ENCODE measurements at places on chromosomes 6 and 20. TPM values are rescaled to one million over a fixed set of nuclear protein-coding genes. Genes with fewer than 3 reads are reported as not detected.

C6orf15 gene
- not detected for polyA plus RNA-seq

BPIFB4 gene
- not detected for polyA plus RNA-seq

EIF6 gene
- 157 TPM for polyA plus RNA-seq

FOXA2 gene
- polyA plus RNA-seq = not detected

HCK gene
- 0.35 TPM for polyA plus RNA-seq

RSPO4 gene
- not detected for polyA plus RNA-seq

SIRPD gene
- polyA plus RNA-seq = not detected

C20orf144 gene
- not detected for polyA plus RNA-seq

ELOVL2 gene
- polyA plus RNA-seq = not detected

RBPJL gene
- polyA plus RNA-seq = not detected

HEY2 gene
- 0.18 TPM for polyA plus RNA-seq

PDYN gene
- polyA plus RNA-seq = not detected

BACH2 gene
- polyA plus RNA-seq = 17.5 TPM

ELOVL4 gene
- 0.40 TPM for polyA plus RNA-seq

SIGLEC1 gene
- not detected for polyA plus RNA-seq

ARMH2 gene
- 0.26 TPM for polyA plus RNA-seq

ZBP1 gene
- polyA plus RNA-seq = 10.9 TPM

CGA gene
- polyA plus RNA-seq = not detected

TMX4 gene
- 75.1 TPM for polyA plus RNA-seq

KIF13A gene
- not detected for polyA plus RNA-seq

PPP1R3G gene
- not detected for polyA plus RNA-seq

LGSN gene
- polyA plus RNA-seq = not detected

FHL5 gene
- not detected for polyA plus RNA-seq
